Mammary epithelial cell (primary cell): ENCODE measurements at places on chromosomes 1 and 21. TPM values are rescaled to one million over a fixed set of nuclear protein-coding genes. Genes with fewer than 3 reads are reported as not detected.

Gene RGL1
- 3.7 and 4.3 TPM in 2 replicates for total RNA-seq

Gene TMOD4
- total RNA-seq: not detected

Gene OTUD3
- total RNA-seq: 3.3 TPM

Gene ATP1A2
- under 0.01 TPM for total RNA-seq

Gene PLEKHN1
- total RNA-seq: 25.6 and 28.6 TPM in 2 replicates

Gene SELP
- total RNA-seq: not detected

Gene SMPDL3B
- 3.6 and 4.2 TPM in 2 replicates for total RNA-seq

Gene LDLRAD1
- not detected in 2 replicates for total RNA-seq

Gene NBPF1
- 31.9 and 39.6 TPM in 2 replicates for total RNA-seq

Gene SPATA1
- total RNA-seq: 1.4 and 1.8 TPM in 2 replicates

Gene TCP10L
- under 0.01 TPM for total RNA-seq

Gene IFNAR2
- total RNA-seq: 12.0 and 16.7 TPM in 2 replicates

Gene TMEM125
- 5.1 and 7.7 TPM in 2 replicates for total RNA-seq

Gene SMIM1
- total RNA-seq: 2.1 TPM in 1 of 2 replicates, not detected in the other

Gene KCNH1
- total RNA-seq: not detected

Gene ABCG1
- total RNA-seq: 6.3 TPM

Gene CYYR1
- 3.0 TPM for total RNA-seq

Gene SPRR1A
- total RNA-seq: 4.9 and 5.2 TPM in 2 replicates

Gene SPAG17
- 0.33 TPM for total RNA-seq

Gene RHCE
- 0.17 TPM for total RNA-seq

Gene ICOSLG
- total RNA-seq: 1.3 TPM

Gene BRDT
- total RNA-seq: not detected

Gene PLPPR5
- not detected for total RNA-seq

Gene IL22RA1
- total RNA-seq: 0.72 and 3.3 TPM in 2 replicates

Gene S100A7
- total RNA-seq: not detected in 2 replicates

Gene C1orf185
- total RNA-seq: not detected in 2 replicates

Gene WDTC1
- 25.8 and 29.4 TPM in 2 replicates for total RNA-seq

Gene USP33
- total RNA-seq: 35.2 and 41.0 TPM in 2 replicates

Gene KIRREL1
- total RNA-seq: 92.2 TPM

Gene CRNN
- total RNA-seq: not detected in 2 replicates

Gene SLC6A9
- 54.0 and 68.9 TPM in 2 replicates for total RNA-seq

Gene GSTM1
- 8.2 TPM for total RNA-seq

Gene PCP4L1
- total RNA-seq: 0.42 TPM in 1 of 2 replicates, not detected in the other

Gene NPR1
- not detected in 2 replicates for total RNA-seq

Gene HSD3B1
- 0.17 TPM for total RNA-seq

Gene ST6GALNAC3
- total RNA-seq: 0.21 TPM in 1 of 2 replicates, not detected in the other

Gene NHLH2
- total RNA-seq: 1.0 TPM

Gene TMEM61
- total RNA-seq: 1.3 TPM

Gene TBX15
- total RNA-seq: 0.17 TPM

Gene INAVA
- total RNA-seq: 27.2 TPM in 2 replicates

Gene OR4F29
- not detected for total RNA-seq

Gene NID1
- 8.0 and 9.3 TPM in 2 replicates for total RNA-seq
